ENCODE measurements at places on chromosomes 4 and X. TPM values are rescaled to one million over a fixed set of nuclear protein-coding genes. Genes with fewer than 3 reads are reported as not detected.

GRCh38 chr4:147157860-147158701 is 212.4 kb upstream of the TTC29 start:
- DNase-seq = no peak

DNA sequence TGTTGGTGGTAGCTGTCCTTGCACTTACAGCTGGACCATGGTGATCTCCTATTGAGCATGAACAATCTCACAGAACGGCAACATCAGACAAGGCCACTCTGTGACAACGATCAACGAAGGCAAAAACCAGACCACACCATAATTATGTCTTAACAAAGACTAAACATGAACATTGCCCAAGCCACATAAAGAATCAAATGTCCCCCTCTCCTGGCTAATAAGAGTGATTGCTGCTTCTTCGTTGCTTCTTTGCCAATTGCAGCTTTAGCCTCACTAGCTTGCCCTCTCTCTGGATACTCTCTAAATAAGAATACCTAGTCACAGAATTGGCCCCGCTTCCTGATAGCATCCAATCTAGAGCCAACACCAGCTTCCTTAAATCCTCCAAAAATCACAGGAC is 41.5 kb upstream of the PGRMC1 start:
- DNase-seq = peak; percentile 1

Gene BOD1L1
- 10.3 TPM for total RNA-seq

Gene PCDH11X
- 0.06 TPM for total RNA-seq

All from G401 (cell line).